ENCODE measurements at places on chromosomes 3 and 15. TPM values are rescaled to one million over a fixed set of nuclear protein-coding genes. Genes with fewer than 3 reads are reported as not detected.
A peak's percentile ranks its signal among the peaks of the same experiment; 100 is the strongest.

GRCh38 chr3:177776661-177777101, 579.4 kb upstream of the TBL1XR1 start:
- H3K27me3 ChIP-seq: no peaks in the 10 kb centered on the region
- H3K4me3 ChIP-seq: no peak overlapping the region
- no peaks in the 10 kb centered on the region for H3K36me3 ChIP-seq
- H3K4me1 ChIP-seq: peaks cover 24% of the 10 kb centered on the region
- H3K27ac ChIP-seq: peak overlapping the region; percentile 58

- no peak for DNase-seq
- H3K4me3 ChIP-seq: no peak overlapping the region
- no peaks in the 10 kb centered on the region for H3K27me3 ChIP-seq
- no peaks in the 10 kb centered on the region for H3K4me1 ChIP-seq
Observed at GRCh38 chr3:88882121-88882520, 225.3 kb upstream of the EPHA3 start.

DNA sequence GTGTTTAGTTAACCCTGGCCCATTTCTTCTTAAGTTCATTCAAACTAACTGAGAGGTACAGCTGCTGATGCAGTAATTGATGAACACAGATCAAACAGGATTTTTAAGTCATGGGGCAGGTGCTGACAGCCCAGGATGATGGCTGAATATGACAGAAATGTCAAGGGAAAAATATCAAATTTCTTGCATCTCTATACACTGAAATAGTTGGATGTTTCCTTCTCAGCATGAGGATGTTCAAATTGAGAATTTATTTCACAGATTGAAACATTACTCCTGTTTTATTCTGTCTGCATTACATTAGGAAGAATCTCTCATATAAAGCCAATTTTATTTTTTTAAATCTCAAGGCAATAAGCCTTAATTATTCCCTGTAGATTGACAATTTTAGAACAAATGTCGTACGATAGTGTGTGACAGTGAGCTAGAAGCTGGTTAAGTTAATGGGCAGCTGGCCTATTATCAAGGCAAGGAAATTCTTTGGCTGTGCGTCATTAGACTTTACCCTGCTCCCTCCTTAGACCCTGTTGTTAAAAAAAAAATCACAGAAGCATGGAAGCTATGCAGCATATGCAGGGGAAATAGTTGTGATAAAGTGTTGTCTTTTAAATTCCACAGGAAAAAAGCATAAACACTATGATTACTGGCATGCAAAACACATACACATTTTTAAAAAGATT, 183.8 kb upstream of the KCNMB2 start:
- no peaks in the 10 kb centered on the region for H3K27me3 ChIP-seq
- H3K4me3 ChIP-seq: no peak overlapping the region
- DNase-seq: no peak
- no peaks in the 10 kb centered on the region for H3K36me3 ChIP-seq
- no peaks in the 10 kb centered on the region for H3K4me1 ChIP-seq
- H3K27ac ChIP-seq: no peak overlapping the region

GRCh38 chr15:36596915-36597314, 17.5 kb downstream of the CDIN1 start:
- no peak overlapping the region for H3K4me3 ChIP-seq
- H3K27ac ChIP-seq: no peak overlapping the region
- no peaks in the 10 kb centered on the region for H3K4me1 ChIP-seq
- no peaks in the 10 kb centered on the region for H3K36me3 ChIP-seq

- no peaks in the 10 kb centered on the region for H3K36me3 ChIP-seq
- H3K4me3 ChIP-seq: peak overlapping the region; percentile 76
- peak; percentile 17 for DNase-seq
- no peaks in the 10 kb centered on the region for H3K27me3 ChIP-seq
Observed at GRCh38 chr3:45223889-45224727, 2.0 kb downstream of the TMEM158 start.

SV2B gene
- total RNA-seq: not detected

CRTAP gene
- 134 TPM for total RNA-seq

TMEM212 gene
- total RNA-seq: not detected

DNA sequence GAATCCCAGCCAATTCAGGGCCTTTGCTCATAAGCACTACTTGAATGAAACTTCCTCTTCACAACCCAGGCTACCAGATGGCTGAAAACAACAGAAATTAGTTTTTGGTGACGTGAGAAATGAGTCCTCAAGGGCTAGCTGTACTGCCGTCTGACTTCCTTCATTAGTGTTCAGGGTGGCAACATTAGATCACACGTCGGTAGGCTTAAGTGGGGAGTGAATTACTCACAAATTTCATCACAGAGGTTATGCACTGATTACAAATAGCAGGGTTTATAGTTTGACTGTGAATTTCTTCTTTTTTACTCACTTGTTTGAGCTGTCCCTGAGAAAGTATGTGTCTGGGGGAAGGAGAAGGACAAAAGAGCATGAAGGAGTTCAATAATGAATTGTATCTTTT, 397.2 kb downstream of the GAP43 start:
- no peaks in the 10 kb centered on the region for H3K36me3 ChIP-seq
- H3K4me1 ChIP-seq: no peaks in the 10 kb centered on the region
- H3K27me3 ChIP-seq: no peaks in the 10 kb centered on the region

DNA sequence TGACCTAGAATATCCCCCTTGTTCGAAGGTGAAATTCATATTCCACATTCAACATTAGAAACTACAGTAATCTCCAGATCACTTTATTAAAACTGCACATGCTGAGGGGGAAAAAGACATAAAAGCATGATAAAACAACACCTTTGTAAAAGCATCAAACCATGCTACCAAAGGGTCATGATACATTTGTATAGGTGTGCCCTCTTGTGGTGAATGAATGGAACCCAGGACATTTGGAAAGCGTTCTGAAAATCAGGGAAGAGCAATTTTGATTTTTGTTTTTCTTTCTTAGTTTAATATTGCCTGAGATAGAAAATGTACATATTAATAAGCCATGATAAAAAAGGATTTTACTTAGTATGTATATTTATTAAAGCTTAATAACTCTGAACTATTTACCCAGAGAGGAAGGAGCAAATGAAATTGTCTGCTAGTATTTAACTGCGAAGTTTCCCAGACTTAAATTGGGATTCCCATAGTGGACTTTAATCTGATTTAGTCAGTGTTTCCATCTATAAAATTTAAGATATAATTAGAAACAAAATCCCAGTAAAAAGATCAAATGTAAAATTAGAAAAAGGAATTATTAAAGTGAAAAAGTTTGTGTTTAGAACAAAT, 105.8 kb upstream of the ARL6 start:
- H3K36me3 ChIP-seq: no peaks in the 10 kb centered on the region
- no peak for DNase-seq
- H3K27me3 ChIP-seq: no peaks in the 10 kb centered on the region
- H3K27ac ChIP-seq: no peak overlapping the region
- no peak overlapping the region for H3K4me3 ChIP-seq
- H3K4me1 ChIP-seq: no peaks in the 10 kb centered on the region

GOLGA6L6 gene
- not detected for total RNA-seq

- H3K36me3 ChIP-seq: no peaks in the 10 kb centered on the region
- H3K4me1 ChIP-seq: no peaks in the 10 kb centered on the region
- no peak overlapping the region for H3K4me3 ChIP-seq
- DNase-seq: no peak
- H3K27ac ChIP-seq: no peak overlapping the region
Observed at GRCh38 chr3:61927332-61927731, 366.0 kb downstream of the PTPRG start.

Data from PC-9 (cell line).